Uterus (tissue), 4 donors: ENCODE measurements at places on chromosomes 3 and 15. TPM values are rescaled to one million over a fixed set of nuclear protein-coding genes. Genes with fewer than 3 reads are reported as not detected.

The DUOXA2 gene
- not detected for total RNA-seq

The SERINC4 gene
- total RNA-seq, result 0.28 TPM

The TTLL13 gene
- not detected for total RNA-seq

The SLC12A1 gene
- total RNA-seq, result not detected

The ZBBX gene
- 8.8 TPM for total RNA-seq

The XYLB gene
- total RNA-seq, result 12.7 TPM

The CLSTN2 gene
- 4.7 TPM for total RNA-seq

GRCh38 chr3:146180376-146180775 is 19.4 kb upstream of the PLOD2 start:
- DNase-seq, result no peak

DNA sequence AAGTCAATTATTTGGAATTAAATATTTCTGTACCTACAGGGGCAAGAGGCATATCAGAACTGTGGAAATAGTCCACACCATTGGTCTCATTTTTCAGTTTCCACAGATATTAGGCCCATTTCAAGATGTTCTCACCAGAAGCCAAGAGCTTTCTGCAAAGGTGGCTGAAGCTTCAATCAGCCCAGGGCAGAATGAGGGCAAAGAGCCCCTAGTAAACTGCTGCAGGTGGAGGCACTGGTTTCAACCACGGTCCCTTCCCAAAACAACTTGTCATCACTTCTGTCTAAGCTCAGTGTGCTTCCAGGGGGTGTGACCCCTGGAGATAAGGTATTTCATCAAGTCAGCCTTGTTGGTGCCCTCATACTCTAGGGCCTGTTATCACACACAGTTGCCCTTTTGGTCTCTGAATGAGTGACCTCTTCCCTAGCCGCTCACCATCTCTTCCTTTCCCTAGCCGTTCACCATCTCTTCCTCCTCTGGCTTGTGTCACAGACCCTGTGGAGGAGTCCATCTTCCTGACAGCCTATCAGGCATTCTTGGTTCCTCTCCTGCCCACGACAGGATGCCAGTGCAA is 21.2 kb downstream of the IL17RD start:
- no peak for DNase-seq

GRCh38 chr3:161035711-161036110 is 69.4 kb downstream of the B3GALNT1 start:
- DNase-seq, result no peak

DNA sequence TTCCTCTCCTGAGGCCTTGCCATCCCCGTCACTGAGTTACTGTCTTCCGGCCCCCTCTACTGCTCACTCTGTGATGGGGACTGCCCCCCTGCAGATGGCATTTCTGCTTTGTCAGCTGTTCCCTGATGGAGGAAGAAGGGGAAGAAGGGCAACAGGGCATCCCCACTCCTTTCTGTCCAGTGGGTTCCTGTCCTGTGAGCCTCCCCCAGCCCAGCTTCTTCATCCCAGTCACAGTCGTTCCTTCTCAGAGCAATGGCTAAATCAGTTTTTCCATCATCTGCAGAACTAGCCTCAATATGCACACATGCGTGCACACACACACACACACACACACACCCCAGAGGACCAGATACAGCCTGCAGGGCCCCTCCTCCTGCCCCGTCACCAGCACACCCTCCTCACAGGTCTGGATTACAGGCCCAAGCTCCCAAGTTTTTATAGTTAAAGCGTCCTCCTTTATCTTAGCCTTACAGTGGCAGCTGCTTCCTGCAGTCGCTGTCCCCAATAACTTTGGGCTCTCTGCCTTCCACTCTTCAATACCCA is 21.4 kb downstream of the ALDH1L1 start:
- DNase-seq, result no peak

GRCh38 chr3:30511524-30512251 is 94.7 kb upstream of the TGFBR2 start:
- DNase-seq, result no peak

DNA sequence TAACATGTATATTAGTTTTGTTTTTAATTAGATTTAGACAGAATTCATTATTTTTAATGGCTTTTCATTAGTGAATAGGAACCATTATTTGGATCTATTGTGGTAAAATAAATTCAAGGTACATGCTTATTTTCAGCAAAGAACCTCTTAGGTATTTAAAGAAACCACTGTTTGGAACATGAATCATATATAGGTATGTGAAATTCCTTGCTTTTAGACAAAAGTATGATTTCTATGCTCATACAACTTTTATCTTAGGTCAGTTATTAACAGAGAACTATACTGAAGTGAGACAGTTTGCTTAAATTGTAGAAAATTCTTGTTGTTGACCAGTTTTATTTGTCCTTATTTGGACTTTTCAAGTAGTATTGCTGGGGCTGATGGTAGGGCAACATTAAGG is 389.9 kb downstream of the FEZF2 start:
- no peak for DNase-seq

DNA sequence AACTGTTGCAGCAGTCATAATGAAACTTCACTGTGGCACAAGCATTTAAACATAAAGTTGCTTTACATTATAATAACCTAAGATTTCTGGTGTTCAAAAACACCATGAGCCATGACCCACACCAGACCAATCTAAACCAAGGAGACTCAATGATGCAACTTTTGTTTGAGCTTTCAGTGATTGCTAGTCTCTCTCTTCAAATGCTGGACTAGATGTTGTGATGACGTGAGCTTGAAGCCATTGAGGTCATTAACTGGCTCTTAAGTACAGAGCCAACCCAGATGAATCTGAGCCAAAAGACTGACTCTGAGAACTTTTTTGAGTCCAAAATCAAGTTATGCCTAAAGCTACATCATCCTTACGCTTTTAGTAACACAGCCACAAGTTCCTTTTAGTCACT is 36.5 kb downstream of the ATR start:
- no peak for DNase-seq

DNA sequence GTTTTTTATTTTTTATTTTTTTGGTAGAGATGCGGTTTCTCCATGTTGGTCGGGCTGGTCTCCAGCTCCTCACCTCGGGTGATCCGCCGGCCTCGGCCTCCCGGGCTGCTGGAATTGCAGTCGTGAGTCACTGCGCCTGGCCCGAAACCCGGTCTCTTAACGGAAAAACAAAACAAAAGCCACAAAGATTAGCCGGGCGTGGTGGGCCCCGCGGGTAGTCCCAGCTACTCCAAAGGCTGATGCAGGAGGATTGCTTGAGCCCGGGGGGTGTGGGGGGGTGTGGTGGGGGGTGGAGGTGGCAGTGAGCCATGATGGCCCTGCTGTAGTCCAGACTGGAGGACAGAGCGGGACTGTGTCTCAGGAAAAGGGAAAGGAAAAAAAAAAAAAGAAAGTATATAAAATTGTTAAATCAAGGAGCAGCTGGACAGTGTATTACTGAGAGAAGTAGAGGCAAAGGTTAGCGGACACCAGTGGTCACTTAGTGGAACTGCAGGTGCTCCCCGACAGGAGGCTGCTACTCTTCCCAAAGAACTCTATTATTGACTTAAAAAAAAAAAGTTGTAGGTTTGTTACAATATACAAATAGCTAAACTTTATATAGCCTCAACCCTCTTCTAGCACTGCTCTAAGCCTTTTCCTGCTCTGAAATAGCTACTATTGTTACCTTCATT is 30.3 kb upstream of the TUBGCP5 start:
- DNase-seq, result no peak

GRCh38 chr3:152331018-152331541 is 62.4 kb downstream of the MBNL1 start:
- no peak for DNase-seq

- DNase-seq, result no peak
Observed at GRCh38 chr3:194826594-194826993, 140.9 kb downstream of the FAM43A start.

GRCh38 chr15:97959724-97960363 is 659 bp upstream of the ARRDC4 start:
- DNase-seq, result no peak

DNA sequence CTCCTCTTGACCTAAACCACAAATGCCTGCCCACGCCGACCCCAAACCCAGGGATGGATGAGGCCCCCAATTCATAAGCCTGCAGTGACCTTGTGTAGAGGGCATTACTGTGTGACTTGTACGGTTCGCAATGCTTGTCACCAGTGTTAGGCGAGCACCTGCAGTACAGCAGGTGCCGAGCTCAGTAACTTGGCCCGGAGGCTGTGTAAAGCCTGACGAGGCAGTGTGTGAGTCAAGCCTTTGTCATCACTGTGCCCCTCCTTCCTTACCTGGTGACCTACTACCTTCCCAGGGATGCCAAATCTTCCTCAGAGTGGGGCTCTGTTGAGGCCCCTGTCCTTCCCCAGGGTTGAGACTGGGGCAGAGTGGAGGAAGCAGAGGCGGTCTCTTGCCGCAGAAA is 37.2 kb upstream of the TMEM115 start:
- no peak for DNase-seq
